CD4-positive, alpha-beta T cell treated with Interleukin-21 for 1 hour (primary cell): ENCODE measurements at places on chromosomes 5 and 9.

DNA sequence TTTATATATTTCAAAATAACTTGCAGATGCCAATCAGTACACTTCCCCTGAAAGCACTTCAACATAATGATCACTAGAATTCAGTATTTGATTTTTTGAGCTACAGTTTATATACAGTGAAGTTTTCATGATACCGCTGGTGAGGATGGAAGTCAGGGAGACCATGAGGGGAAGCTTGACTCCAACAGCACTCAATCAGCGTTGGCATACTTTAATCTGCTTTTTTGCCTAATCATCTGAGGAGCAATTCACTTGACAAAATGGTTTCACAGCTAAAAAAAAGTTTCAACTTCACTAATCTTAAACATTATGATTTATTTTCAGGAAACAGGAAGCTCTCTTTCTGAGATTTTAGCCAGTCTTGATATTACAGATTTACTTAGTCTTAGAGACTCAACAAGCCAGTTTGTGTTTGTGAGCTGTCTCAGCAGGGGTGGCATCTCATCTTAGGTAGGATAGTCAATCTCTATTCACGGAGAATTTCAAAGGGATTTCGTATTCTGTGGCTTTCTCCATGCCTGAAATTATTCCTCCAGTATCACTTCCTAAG is 111.4 kb upstream of the ARRDC3 start:
- no peak for DNase-seq

GRCh38 chr5:57653636-57654290 is 171.2 kb upstream of the ACTBL2 start:
- DNase-seq = no peak

- DNase-seq = no peak
These were observed 3.2 kb upstream of the SLC22A4 start for GRCh38 chr5:132291026-132291425.

DNA sequence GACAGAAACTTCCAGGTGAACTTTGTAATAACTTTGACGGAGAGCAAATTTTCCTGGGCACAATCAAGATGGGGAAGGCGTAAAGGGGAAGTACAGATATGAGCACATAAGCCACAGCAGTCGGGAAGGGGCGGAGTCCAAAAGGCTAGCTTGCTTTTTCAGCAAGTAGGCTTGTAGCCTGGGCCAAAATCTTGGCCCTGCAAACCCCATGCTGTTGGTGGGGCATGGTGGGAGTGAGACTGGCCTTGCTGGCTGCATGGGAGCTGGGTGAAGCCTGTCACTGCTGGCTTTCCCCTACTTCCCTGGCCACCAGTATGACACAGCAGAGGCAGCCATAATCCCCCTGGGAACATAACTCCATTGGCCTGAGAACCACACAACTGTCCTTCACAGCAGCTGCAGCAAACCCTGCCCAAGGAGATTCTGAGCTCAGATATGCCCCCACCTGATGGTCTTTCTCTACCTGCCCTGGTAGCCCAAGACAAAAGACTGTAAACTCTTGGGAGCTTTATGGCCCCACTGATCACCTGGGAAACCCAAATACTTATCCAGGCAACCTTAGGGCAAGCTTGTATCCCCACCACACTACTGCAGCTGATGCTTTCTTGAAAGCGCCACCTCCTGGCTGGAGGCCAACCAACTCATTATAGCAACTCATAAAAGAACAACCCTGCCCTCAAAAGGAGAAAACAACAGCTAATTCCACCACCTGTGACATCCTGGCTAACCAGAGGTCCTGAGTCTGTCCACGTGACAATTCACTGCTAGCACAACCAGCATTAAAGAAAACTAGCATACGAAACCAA is 24.0 kb downstream of the DCTN4 start:
- DNase-seq = no peak

DNA sequence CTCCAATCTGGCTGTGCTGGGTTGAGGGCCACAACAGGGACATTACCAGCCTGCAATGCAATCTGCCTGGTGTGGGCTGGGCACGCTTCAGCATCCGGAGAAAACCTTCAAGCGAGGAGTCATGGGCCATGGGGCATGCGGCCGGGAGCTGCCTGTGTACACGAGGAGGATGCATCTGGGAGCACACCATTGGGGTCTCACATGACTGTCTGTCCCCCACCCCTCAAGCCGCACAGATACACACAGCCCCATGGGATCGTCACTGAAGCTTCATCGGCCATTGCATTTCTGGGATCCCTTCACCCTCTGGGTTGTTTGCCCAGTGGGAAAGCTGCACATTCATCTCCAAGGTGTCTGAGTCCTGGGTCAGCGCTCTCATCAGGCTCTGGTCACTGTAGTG is 9.9 kb downstream of the LCN1 start:
- no peak for DNase-seq

DNA sequence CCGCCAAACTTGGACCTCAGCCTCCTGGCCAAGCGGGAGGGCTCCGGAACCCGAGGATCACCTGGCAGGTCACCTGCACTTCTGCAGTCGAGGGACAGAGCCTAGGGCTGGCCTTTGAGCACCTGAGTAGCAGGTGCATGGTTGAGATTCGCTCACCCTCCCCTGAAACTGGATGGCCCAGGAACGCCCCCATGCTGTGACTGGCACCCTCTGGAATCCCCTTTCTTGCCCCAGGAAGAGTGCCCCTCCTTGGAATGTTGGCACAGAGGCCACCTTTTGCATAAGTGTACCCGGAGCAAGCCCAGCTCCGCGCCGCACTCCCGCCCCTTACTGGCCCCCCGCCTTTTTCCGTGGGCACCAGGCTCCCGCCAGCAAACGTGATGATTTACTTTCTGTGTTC is 112.5 kb upstream of the IER5L start:
- no peak for DNase-seq

DNA sequence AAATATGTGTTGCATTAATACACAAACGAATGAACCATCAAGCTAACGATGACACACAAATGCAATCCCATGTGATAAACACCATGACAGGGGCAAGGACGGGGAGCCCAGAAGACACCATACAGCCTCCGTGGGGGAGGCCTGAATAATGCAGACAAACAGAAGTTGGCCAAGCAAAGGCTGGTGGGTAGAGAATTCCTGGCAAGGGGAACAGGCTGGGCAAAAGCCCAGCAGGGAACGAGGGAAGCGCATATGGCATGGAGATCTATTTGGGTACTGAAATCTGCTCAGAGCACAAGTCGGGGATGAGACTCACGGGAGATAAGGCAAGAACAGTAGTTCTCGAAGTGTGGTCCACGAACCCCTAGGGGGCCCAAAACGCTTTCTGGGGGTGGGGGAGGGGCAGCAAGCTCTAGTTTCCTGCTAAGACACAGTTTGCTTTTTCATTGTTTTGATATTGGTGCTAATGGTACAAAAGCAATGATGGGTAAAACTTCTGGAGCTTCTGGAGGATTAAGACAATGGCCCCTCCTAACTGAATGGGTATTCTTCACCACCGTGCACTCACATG is 42.9 kb upstream of the FBXW11 start:
- DNase-seq = no peak

DNA sequence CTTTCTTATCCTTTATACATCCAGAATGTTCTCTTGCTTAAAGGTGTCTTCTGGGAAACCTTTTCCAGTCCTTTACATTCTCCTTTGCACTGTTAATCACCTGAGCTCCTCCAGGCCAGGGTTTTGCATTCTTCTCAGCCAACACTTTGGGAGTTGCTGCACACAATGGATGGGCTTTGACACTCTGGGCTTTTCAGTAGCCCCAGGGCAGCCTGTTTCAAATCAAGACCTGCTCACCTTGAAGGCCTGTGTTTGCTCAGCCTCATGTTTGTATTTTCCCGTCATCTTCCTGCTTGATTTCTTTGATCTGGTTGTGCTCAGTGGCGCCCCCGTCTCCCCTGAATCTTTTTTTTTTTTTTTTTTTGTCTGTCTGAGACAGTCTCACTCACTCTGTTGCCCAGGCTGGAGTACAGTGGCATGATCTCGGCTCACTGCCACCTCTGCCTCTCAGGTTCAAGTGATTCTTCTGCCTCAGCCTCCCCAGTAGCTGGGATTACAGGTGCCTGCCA is 41.0 kb downstream of the DMRT1 start:
- DNase-seq = no peak

DNA sequence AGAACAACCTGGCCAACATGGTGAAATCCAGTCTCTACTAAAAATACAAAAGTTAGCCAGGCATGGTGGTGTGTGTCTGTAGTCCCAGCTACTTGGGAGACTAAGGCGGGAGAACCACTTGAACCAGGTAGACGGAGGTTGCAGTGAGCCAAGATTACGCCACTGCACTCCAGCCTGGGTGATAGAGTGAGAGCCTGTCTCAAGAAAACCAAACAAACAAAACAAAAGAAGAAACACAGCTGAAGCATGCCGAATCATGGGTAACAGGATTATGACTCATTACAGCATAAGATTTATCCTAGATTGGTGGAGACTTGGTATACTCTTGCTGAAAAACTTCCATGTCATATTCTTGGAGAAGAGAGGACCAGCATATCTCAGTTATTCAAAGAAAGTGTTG is 236.7 kb upstream of the CCNH start:
- no peak for DNase-seq

GRCh38 chr5:14497311-14497710 is 84.3 kb upstream of the OTULINL start:
- DNase-seq = no peak

- DNase-seq = no peak
These were observed 131.2 kb upstream of the PLCXD3 start for GRCh38 chr5:41641621-41642020.

- DNase-seq = no peak
These were observed 108.1 kb downstream of the SEMA5A start for GRCh38 chr5:9437741-9438240.

GRCh38 chr5:52805615-52806014 is 17.9 kb downstream of the ITGA1 start:
- DNase-seq = no peak

GRCh38 chr9:134253606-134254205 is 72.5 kb upstream of the RXRA start:
- no peak for DNase-seq

DNA sequence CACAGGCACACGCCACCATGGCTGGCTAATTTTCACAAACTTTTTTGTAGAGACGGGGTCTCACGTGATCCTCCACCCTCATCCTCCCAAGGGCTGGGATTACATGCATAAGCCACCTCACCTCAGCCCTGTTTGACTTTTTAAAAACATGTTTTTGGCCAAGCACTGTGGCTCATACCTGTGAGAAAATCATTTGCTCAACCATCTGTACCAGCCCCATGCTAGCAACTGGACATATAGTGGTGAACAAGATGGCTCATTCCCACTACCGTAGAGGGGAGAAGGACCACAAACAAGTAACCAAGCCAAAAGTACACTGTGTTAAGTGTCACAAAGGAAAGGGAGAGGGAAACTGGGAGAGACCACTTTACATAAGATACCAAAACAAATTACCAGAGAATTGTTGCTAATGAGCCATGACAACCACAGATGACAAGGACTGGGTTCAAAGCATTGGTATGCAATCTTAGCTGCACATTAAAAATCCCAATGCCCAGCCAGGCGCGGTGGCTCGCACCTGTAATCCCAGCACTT is 19.2 kb downstream of the PPP2CA start:
- no peak for DNase-seq

GRCh38 chr9:92119586-92119985 is 4.4 kb upstream of the SPTLC1 start:
- no peak for DNase-seq

GRCh38 chr9:91119679-91120078 is 242.0 kb downstream of the AUH start:
- DNase-seq = no peak

DNA sequence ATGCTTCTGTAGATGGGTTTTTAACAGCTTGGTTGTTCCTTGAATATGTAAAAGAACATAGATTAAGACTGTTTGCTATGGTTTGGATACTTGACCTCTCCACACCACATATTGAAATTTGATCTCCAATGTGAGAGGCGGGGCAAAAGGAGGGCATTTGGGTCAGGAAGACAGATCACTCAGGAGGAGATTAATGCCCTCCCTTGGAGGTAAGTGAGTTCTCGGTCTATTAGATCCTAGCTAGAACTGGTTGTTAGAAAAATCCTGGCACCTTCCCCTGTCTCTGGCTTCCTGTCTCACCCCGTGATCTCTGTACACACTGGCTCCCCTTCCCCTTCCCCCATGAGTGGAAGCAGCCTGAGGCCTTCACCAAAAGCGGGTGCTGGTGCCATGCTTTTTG is 281.1 kb upstream of the ANKRD55 start:
- no peak for DNase-seq
